Neural progenitor cell (in vitro differentiated cells): ENCODE measurements at places on chromosomes 1 and 21. TPM values are rescaled to one million over a fixed set of nuclear protein-coding genes. Genes with fewer than 3 reads are reported as not detected.
A peak's percentile ranks its signal among the peaks of the same experiment; 100 is the strongest.

DNA sequence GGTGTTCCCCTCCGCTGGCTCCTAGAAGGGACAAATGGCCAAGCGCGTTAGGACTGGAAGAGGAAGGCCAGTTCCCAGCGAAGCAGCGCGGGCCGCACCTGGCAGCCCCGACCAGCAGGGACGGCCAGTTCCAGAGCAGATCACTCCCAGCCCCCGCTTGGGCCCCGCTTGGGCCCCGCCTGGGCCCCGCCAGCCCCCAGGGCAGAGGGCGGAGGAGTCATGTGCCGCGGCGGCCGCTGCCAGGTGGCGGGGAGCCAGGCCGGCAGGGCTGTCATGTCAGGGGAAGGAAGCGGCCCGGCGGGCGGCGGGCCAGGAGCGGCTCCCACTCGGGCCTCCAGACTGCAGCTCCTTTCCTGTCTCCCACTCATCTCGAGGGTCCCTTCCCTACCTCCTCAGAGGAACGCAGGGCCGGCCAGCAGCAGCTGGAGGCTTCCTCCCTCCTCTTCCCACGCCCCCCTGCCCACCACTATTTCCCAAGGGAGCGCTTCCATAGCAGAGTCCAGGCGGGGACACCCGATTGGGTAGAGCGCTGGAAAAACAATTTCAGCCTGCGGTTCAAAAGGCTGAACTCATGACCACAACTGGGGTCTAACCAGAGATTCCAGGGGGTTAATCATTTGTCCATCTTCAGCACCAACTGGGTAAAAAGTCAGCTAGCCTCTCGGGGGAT is 16.5 kb downstream of the ZNF697 start:
- DNase-seq: peak; percentile 18

GRCh38 chr21:26888931-26889330 is 43.7 kb upstream of the ADAMTS1 start:
- DNase-seq: no peak

DNA sequence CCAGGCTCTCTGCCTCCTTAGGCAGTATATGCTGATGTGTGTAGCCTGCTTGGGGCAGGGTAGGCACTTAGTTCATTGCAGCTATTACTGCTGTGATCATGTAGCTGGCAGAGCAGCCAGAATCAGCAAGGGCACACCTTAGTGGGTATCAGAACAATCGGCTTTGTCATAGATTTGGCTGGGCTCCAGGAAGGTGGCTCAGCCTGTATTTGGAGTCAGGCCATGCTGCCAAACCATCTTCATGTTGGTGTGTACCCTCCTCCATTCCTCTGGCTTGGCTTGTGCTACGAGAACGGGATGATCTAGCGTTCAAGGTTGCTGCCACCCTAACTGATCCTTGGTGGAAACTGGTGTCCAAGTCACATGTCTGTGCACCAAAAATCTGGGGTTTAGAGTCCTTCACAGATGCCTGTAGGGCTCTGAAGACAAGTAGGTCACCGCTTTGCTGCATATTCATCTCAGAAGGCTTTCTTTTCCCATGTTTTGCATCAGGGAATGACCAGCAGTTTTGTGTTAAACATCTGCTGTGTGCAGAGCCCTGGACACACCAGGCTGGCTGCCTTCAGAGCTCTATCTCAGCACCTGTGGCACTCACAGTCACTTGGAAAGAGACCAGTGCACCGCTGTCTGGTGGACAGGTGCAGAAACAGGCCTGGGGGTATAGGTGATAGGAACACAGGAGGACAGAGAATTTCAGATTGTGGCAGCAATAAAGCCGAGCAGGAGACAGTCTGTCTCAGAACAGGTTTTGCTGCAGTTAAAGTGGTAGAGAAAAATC is 23.7 kb downstream of the VANGL1 start:
- no peak for DNase-seq

GRCh38 chr1:245310571-245311531 is 156.1 kb downstream of the KIF26B start:
- peak; percentile 50 for DNase-seq

GRCh38 chr1:151819976-151820623 is 11.5 kb downstream of the RORC start:
- DNase-seq: no peak

GRCh38 chr21:38500073-38500472 is 1.8 kb upstream of the ERG start:
- no peak for DNase-seq

DNA sequence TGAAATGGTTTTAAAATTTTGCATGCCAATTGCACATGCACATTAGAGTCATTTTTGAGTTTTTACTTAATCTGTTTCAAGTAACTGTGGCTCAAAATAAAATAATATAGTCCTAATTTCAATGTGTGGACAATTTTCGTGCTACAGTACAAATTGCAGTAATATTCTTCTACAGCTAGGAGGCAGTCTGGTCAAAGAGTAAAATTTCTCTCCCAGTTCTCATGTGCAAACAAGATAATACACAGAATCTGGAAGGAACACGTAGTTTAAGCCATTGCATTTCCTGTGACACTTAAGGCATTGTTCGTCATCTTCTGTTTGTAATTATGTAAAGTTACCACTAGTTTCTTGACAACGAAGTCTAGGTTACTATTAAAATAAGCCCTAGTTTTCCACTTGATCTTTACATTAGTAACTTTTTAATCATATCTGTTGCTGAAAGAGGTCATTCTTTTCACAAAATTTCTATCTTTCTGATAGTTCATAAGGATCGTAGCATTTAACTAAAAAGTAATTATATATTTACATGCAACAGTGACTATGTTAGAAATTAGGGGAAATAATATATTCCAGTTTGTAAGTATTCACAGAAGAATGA is 28.9 kb downstream of the ODR4 start:
- peak; percentile 20 for DNase-seq

DNA sequence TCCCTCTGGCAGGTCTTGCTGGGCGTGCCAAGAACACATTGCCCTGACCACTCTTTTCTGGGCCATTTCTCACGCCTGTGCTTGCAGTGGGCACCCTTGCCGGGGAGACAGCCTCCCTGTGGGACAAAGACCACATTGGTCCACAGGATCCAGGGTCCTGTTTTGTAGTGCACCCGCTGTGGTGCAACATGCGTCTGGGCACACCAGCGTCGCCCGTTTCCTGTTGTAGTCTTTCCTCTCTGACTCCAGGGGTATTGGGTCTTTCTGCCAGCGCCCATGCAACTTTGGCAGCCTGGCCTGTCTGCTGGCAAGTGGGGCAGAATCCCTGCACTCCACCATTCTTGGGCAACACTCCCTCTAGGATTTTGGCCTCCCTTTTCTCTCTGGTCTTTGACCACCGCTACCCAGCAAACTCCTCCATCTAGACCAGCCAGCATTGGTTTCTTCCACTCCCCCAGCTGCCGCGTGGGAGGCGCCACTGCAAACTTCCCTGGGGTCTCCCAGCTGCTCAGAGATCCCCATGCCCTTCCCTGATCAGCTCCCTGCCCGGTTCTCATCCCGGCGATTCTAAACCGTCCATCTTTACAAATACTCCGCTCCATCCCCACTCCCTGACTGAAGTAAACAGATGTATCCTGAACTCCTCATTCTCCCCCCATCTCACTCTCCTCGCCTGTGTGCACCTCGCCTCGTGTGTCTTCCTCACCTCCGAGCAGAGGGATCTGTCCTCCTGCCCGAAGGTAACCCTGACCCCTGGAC is 1.2 kb upstream of the TPRG1L start:
- no peak for DNase-seq

GRCh38 chr1:227886993-227887696 is 60.6 kb downstream of the WNT9A start:
- peak; percentile 61 for DNase-seq

- peak; percentile 62 for DNase-seq
Observed at GRCh38 chr1:101506541-101507164, 269.8 kb downstream of the S1PR1 start.

- DNase-seq: no peak
Observed at GRCh38 chr1:15341634-15342407, 67.9 kb upstream of the EFHD2 start.

GRCh38 chr1:22216210-22216883 is 73.5 kb upstream of the WNT4 start:
- peak; percentile 31 for DNase-seq

DNA sequence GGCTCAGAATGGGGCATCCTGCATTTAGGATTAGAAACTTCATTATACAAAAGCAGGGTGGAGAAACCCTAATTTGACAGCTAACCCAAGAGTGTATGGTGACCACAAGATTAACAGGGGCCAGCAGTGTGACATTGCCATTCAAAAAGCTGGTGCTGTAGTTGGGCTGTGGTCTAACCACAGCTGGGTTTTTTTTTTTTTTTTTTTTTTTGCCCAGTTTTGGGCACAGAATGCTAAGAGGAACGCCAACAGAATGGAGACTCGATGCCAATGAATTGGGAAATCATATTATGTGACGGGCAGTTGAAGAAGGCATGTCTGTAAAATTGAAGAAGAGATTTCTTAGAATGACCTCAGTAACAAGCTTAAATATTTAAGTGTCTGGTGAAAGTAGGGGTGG is 58.4 kb downstream of the NFIA start:
- DNase-seq: no peak

DNA sequence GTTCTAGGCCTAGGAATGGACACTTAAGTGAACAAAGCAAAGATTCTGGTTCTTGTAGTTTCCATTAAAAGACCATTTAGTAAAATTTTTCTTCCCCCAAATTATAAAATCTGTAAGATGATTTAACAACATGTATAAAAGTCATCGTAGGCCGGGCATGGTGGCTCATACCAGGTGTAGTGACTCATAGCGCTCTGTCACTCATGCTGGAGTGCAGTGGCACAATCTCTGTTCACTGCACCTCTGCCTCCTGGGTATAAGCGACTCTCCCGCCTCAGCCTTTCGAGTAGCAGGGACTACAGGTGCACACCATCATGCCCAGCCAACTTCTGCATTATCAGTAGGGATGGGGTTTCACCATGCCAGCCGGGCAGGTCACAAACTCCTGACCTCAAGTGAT is 9.1 kb downstream of the ASPM start:
- DNase-seq: no peak

DNA sequence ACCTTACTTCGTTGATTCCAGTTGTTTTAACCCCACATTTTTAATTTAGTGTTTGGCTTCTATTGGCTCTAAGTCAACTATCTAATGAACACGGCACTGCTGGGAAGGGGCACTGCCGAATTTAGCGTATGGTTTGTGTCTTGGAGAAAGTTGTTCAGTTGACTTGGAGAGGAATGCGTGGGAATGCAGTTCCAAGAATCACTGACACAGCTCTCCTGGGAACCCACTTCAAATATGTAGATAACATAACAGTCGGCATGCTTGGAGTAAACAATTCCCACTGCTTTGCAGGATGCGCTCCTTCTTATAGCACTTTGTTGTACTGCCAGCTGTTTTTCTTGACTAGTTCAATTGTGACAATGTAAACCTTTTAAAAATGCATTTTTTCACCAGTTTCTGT is 104.3 kb downstream of the RYR2 start:
- no peak for DNase-seq

GRCh38 chr21:34946916-34947534 is 102.1 kb downstream of the RUNX1 start:
- no peak for DNase-seq

GRCh38 chr1:43976045-43976444 is 1.3 kb downstream of the ATP6V0B start:
- DNase-seq: no peak

- no peak for DNase-seq
Observed at GRCh38 chr1:182565537-182565936, 23.5 kb downstream of the RNASEL start.

GRCh38 chr1:40709100-40709801 is 17.7 kb downstream of the NFYC start:
- DNase-seq: peak; percentile 96

GRCh38 chr1:234533034-234533891 is 54.3 kb upstream of the TARBP1 start:
- no peak for DNase-seq

GRCh38 chr1:37940299-37940947 is 6.4 kb downstream of the INPP5B start:
- no peak for DNase-seq

DNA sequence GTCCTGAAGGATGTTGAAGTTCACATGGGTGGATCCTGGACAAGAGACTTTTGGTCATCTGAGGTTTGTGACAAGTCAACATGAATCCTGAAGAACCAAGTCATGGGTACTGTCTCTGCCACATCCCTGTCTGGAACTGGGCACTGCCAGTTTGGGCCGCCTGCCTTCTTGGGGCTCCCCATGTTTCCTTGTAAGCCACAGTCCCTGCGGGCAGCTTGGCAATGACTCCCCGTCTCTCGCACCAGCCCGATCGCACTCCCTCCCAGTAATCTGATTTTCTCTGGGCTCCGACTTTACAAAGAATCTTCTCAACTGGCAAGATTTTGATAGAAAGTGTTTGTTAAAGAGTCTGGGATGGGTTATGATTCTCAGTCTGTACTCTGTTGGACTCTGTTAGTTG is 80.4 kb downstream of the DDX20 start:
- DNase-seq: no peak

GRCh38 chr1:231334952-231335351 is 2.7 kb downstream of the EXOC8 start:
- no peak for DNase-seq

DNA sequence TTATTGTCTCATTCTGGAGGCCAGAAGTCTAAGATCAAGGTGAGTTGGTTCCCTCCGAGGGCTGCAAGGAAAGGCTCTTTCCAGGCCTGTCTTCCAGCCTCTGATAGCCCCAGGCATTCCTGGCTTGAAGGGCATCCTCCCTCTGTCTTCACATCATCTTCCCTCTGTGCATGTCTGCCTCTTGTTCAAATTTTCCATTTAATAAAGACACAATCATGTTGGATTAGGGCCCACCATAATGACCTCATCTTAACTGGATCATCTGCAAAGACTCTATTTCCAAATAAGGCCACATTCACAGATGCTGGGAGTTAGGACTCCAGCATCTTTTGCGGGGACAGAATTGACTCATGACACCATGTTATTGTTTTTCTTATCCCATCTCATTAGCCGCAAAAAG is 24.5 kb downstream of the HUNK start:
- no peak for DNase-seq

Gene ACAP3
- 10.7 and 24.6 TPM in 2 replicates for total RNA-seq

Gene TMCO1
- 51.2 and 89.4 TPM in 2 replicates for total RNA-seq

Gene OLFML3
- total RNA-seq: 13.4 and 19.3 TPM in 2 replicates

Gene DHRS3
- total RNA-seq: 2.5 and 4.3 TPM in 2 replicates

Gene ERG
- 0.09 TPM in 1 of 2 replicates, not detected in the other for total RNA-seq

Gene HCN3
- total RNA-seq: 1.9 and 5.9 TPM in 2 replicates

Gene TMEM269
- 0.31 and 0.47 TPM in 2 replicates for total RNA-seq

Gene MYCL
- total RNA-seq: 21.8 and 39.8 TPM in 2 replicates

Gene CR2
- 0.15 TPM in 1 of 2 replicates, not detected in the other for total RNA-seq

Gene ADARB1
- total RNA-seq: 5.1 and 8.4 TPM in 2 replicates

Gene BARHL2
- not detected in 2 replicates for total RNA-seq

Gene MLLT11
- total RNA-seq: 27.9 and 37.0 TPM in 2 replicates

Gene PLCH2
- total RNA-seq: 0.54 and 2.0 TPM in 2 replicates
